ENCODE measurements at places on chromosomes 16 and 17.

DNA sequence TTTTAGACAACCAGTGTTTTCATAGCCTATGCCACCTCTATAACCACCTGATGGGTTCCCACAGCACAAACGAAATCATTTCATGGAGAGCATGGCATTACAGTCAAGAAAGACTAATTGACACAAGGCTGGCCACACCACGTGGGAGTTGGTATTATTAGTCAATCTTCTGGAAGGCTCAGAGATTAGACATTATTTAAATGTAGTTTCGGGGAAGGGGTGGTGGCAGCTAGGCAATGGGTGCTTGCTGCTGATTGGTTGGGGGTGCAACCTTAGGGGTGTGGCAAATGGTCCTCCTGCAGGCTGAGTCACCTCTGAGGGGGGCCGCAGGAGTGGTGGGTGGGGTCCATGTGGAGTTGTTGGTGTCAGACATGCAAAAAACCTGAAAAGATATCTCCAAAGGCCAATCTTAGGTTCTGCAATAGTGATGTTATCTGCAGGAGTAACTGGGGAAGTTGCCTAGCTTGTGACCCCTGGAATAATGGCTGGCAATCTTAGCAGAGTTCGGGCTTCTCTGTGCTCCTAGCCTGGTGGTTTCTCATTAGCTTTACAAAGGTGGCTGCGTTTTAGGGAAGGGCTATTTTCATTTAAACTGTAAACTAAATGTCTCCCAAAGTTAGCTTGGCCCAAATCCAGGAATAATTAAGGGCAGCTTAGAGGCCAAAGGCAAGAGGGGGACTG, 4.6 kb downstream of the TEN1 start:
- no peak for DNase-seq

GRCh38 chr16:27286451-27286850, 17.9 kb upstream of the NSMCE1 start:
- DNase-seq = peak; percentile 94

GRCh38 chr16:12925026-12925800, 23.8 kb downstream of the SHISA9 start:
- no peak for DNase-seq

GRCh38 chr16:66728117-66728787, 23.2 kb downstream of the DYNC1LI2 start:
- peak; percentile 71 for DNase-seq

DNA sequence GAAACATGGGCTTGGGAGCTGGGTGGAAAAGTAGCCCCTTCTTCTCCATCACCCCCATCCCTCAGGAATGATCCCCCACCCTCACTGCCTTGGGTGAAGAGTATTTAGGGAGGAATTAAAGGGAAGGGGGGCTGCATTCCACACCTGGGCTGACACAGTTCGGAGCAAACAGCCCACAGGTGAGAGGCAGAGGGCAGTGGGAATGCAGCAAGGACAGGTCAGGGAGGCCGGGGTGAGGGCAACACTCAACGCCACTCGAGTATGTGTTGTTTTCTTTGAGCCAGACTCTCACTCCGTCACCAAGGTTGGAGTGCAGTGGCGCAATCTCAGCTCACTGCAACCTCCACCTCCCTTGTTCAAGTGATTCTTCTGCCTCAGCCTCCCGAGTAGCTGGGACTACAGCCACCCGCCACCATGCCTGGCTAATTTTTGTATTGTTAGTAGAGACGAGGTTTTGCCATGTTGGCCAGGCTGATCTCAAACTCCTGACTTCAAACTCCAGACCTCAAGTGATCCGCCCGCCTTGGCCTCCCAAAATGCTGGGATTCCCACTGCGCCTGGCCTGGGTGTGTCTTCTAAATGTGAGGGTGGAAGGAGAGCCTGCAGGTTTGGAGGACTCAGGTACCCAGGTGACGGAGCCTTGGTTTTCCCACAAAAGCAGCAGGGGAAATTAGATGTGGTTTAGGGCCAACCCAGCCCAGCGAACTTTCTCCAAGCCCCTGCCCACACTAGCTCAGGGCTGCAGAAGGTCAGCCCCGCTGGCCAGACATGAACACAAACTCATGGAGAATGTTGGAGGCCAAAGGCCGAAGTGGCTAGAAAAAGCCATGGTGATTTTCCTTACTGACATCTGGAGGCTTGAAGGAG, 21.2 kb upstream of the ITGA3 start:
- DNase-seq = no peak

- no peak for DNase-seq
Observed at GRCh38 chr16:29860218-29860617, 2.8 kb downstream of the CDIPT start.

DNA sequence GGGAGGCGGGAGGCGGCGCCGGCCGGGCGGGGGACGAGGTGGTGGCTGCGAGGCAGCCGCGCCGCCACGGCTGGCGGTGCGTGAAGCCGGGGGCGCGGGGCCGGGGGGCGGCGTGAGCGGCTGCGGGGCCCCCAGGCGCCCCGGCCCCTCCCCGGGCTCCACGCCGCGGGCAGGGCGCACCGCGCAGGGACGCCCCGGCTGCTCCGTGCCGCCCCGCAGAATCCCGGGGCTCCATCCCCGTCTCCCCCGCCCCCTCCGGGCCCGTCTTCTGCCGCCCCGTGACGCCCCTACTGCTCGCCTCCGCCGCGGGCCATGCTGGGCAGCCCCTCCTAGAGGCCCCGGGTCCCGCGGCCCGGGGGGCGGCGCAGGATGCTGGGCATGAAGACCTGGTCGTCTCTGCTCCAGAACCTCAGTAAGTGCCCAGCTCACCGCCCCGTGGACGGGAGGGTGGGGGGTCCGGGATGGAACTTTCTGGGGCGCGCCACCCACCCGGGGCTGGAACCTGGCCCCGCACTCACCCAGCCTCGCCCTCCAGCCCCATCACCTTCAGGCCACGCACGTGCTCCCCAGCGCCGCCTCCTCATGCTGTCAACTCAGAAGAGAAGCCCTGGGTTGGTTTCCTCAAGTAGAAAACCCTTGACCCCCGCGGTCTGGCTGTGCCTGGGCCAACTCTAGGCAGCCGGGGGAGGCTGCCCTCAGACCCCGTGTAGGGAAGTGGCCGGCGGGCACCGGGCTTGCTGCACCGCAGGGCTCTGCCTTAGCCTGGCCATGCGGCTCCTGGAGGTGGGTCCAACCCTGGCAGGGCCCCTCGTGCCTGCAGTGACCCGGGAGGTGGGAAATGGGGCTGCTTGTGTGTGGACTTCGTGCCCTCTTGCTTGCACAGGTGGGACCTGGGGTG, 150.2 kb upstream of the GSE1 start:
- no peak for DNase-seq

GRCh38 chr17:49344914-49345313, 17.1 kb downstream of the ZNF652 start:
- DNase-seq = no peak

All from HCEC 1CT (cell line).